ENCODE measurements at places on chromosomes 4 and X.

DNA sequence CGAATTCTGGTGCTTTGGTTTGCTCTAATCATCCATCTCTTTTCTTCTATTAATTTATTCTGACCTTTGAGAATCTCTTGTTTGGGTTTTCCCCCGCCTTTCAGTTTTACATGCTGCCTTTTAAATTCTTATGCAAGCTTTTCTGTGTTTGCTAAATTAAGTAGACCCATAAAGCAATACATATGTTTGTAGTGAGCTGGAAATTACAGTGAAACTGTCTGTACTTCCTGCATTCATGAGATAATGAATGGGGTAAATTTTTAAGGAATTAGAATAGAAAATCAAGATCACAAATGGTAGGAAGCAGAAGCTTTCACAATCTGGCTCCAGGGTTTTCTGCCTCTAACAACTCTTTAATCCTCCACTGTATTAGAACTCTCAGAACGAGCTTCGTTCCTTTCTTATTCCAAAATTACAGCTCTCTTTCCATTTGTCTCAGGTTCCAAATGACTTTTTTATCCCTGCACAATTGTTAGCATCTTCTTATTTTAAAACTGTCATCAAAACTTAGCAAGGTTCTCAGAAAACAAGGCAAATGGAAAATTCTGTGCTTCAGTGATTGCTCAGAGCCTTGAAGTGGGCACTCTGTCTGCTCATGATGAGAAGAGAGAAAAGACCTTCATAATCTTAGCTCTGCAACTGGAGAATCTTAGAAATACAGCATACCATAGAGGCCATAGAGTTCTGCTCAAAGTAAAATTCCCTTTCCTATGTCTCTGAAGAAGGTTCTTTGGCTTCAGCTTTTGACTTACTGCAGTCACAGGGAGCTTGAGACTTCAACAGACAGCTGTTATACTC, 108.2 kb downstream of the EGF start:
- no peak for DNase-seq

GRCh38 chr4:54315561-54316538, 86.8 kb downstream of the PDGFRA start:
- DNase-seq, result no peak

- no peak for DNase-seq
These were observed 22.9 kb downstream of the TNIP2 start for GRCh38 chr4:2733001-2733843.

GRCh38 chr4:146212781-146213180, 1.6 kb upstream of the REELD1 start:
- no peak for DNase-seq

GRCh38 chr4:86955888-86956451, 21.2 kb downstream of the AFF1 start:
- DNase-seq, result no peak

GRCh38 chr4:183287677-183288076, 32.4 kb downstream of the CLDN22 start:
- DNase-seq, result no peak

- DNase-seq, result no peak
These were observed 35.5 kb downstream of the CFAP299 start for GRCh38 chr4:80371046-80371445.

DNA sequence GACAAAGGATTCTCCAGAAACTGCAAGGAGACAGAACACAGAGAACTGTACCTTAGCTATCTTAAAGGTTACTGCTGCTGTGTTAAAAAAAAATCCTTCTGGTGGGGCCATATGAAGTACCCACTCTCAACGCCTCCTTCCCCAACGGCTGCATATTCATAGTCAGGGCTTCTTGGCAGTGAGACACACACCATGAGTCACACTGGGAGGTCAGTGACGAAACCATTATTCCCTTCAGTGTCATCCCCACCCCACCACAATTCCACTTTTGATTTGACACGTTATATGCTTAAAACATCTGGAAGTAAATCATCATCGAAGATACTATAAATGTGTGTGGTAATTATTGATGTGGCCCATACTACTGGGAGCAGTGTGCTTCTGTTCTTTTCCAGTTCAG, 271.5 kb downstream of the LDB2 start:
- DNase-seq, result peak; percentile 91

GRCh38 chr4:123315617-123316016, 81.0 kb upstream of the SPRY1 start:
- no peak for DNase-seq

- no peak for DNase-seq
These were observed 966 bp downstream of the PDGFC start for GRCh38 chr4:156970501-156971164.

- no peak for DNase-seq
These were observed 11.4 kb downstream of the L1CAM start for GRCh38 chrX:153874366-153875125.

DNA sequence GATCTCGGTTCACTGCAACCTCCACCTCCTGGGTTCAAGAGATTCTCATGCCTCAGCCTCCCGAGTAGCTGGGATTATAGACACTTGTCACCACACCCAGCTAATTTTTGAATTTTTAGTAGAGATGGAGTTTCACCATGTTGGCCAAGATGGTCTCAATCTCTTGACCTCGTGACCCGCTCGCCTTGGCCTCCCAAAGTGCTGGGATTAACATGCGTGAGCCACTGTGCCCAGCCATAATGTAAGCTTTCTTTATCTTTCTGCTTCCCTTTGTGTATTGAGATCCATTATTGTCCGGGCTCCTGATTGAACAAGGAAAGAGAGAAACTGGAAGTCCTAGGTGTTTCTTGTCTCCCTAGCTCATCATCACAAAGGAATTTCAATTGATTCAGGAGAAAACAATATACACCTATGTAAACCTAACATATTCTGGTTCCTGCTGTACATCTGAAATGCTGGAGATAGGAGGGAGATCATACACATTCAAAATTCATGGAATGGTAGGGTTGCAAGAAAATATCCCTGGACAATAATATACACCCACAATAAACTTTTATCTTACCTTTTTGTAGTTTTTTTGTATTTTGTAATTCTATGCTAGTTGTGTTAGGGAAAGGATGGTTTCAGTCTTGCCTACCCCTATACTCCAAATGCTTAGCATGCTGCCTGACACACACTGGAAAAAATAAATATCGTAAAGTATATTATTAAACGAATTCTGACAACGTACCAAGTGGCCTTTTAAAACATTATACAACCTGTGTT, 194.4 kb upstream of the HS3ST1 start:
- DNase-seq, result no peak

GRCh38 chr4:83381173-83381572, 46.5 kb upstream of the HPSE start:
- DNase-seq, result no peak

GRCh38 chr4:176387571-176387970, 67.8 kb downstream of the SPCS3 start:
- no peak for DNase-seq

- no peak for DNase-seq
These were observed 156.2 kb upstream of the PPP1R2C start for GRCh38 chrX:42934020-42934726.

DNA sequence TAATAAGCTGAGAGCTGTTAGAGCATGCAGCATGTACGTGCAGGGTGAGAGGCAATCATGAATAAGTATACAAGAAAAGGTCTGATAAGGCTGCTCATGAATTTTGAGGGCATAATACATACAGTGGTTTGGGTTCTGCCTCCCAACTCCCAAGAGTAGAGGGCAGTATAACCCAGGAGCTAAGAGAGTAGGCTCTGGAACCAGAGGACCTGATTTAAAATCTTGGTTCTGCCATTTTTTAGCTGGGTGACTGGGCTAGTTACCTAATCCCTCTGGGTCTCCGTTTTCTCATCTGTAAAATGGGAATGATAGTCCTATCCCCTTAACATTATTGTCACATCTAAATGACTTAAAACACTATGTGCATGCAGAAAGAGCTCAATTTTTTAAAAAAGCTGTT, 85.3 kb downstream of the LNX1 start:
- DNase-seq, result no peak

DNA sequence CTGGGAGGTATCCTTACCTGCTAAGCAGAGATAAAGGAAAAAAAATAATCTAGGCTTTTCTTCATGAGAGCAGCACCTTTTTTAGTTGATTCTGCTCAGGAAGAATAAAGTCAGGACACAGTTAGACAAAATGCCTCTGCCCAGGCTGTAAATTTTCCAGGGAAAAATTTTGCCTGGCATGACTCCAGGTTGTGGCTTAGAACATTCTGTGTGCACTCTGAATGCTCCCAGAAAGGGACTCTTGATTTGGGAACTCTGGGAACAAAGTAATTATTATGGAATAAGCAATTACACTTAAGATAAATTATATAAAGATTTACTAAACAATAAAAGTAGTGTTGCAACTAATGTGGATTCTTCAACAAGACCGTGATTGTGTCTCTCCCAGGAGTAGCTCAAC, 826.2 kb upstream of the TENM3 start:
- DNase-seq, result no peak

DNA sequence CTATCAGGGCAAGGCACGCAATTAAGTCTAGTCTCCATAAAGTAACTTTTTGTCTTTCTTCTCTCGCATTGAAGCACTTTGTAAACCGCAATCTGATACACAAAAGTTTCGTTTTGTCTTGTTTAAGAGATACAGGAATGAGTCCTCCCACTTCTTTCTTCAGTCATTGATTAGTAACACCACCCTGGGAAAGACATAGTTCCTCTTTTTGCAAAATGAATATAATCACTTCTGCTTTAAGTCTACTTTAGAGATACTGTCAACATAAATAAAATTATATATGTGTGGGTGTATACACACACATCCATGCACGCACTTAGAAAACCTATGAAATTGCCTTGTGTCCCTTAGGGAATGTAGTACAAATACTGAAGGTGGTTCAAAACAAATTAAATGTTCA, 11.7 kb downstream of the COQ2 start:
- DNase-seq, result no peak

DNA sequence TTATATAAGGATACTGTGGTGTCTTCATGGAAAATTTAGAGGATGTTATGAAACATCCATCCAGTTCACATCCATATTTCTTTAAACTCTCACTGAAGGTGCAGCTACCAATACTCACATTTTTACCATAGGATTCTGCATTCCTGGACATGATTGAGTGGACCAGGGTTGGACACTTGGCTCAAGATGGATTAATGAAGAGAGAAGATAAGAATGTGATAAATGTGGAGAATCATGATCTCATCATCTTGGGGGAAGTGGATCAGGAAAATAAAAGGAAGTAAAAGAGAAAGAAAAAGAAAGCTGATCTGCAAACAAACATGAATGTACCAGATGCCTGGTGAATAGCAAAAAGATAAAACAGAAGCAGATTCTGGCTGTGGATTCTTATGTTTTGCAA, 175.4 kb downstream of the NPFFR2 start:
- DNase-seq, result no peak
